ENCODE measurements at places on chromosomes 7 and 10.

- DNase-seq: no peak
These were observed 137.7 kb downstream of the ZMIZ1 start for GRCh38 chr10:79206300-79207095.

DNA sequence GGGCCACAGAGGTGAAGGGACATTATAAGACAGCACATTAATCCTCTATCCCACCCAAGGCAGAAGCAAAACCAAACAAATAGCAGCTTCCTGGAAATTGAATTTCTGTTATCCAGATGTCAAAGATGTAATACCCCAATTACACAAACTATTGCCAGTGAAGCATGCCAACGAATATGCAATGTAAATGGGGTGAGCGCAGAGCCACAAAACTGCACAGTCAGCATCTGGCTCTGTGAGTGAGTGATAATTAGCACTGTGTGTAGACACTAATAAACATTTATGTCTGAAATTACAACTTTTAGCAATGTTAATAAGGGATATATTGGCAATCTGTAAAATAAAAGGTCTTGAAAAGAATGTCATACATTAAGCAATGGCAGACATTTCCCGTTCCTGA is 3.2 kb downstream of the BEND7 start:
- DNase-seq: no peak

DNA sequence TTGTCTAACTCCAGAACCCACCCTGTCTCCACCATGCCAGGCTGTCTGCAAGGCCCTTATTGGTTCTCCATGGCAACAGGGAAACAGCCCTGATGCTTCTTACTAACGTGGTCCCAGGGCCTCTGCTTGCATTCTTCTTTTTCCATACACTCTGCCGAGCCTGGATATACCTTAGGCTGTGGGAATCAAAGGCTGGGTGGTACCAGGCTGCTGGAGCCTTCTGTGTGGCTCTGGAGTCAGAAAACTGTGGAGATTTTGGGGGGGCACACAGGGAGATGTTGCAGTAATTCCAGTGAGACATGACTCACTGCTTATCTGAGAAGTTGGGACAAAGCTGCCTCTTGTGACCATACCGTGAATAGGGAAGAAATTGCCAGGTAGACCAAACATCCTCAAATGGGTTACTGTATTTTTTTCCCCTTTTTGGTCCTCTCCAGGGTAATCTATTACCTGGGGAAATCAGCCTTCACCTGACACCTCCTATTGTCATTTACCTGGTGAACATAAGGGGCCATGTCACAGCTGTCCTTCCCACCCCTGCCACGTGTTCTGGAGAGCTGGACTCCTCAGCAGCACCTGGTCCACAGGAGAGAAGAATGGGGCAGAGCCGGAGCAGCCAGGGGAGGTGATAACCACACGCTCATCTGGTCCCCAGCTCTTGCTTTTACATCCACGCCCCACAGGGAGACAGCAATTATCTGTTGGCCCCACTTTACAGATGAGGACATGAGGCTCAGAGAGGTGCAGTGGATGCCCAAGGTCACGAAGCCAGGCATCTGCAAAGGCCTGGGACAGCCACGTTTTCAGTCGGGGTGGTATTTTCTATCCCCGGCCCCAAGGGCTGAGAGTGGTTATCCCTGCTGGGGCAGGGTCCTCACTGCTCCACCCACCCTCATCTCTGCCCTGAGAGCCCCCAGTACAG is 4.6 kb downstream of the CHST3 start:
- DNase-seq: no peak

DNA sequence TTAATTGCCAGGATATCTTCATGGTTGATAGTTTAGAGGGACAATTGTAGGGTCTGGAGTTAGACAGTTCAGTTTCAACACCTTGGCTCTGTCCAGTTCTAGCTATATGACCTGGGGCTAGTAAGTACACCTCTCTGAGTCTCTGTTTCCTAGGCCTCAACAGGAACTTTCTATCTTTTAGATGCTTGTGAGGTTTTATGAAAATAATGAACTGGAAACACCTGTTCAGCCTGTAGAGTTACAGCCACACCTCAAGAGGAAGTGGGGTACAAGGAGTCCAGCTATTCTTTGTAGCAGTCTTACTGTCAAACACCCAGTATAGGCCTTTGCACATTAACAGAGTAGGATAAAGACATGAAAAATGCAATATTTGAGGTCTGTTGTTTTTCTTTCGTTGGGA is 73.4 kb downstream of the CHRM2 start:
- no peak for DNase-seq

GRCh38 chr10:54434782-54435181 is 366.2 kb downstream of the PCDH15 start:
- DNase-seq: no peak

- DNase-seq: no peak
These were observed 684.2 kb downstream of the LRMDA start for GRCh38 chr10:76115471-76116155.

- no peak for DNase-seq
These were observed 7.3 kb downstream of the TRA2A start for GRCh38 chr7:23524473-23524872.

DNA sequence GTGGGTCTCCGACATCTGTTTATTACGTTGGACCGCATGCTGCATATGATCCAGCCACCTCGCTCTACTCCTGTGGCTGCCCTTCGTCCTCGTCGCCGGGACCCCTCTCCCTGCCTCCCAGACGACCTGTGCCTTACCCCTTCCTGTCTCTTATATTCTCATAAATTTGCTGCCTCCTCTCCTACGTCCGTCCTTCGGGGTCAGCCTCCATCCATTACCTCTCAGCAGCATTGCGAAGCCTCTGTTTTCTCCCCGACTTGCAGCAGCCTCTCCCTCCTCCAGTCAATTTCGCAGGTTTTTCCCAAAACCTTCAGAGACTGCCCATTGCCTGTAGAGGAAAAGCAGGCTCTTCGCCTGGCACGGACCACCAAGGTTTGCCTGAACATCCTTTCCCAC is 39.4 kb upstream of the LEP start:
- DNase-seq: no peak

DNA sequence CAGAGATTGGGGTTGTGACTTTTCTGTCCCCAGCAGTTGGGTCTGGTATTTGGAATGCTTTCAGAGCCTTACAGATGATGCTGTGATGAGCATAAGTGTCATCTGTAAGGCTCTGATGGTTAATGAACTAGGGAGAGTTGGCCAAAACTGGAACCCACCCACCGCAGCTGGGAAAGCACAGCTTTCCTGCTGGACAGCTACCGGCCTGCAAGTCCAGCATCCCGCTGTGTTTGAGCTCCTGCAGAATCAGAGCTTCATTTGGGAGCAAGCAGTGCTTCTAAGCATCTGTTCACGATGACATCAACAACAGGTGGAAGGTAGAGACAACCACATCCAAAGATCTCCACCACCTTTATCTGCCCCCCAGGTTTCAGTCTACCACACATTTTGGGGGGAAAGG is 11.7 kb downstream of the UCN3 start:
- DNase-seq: no peak

DNA sequence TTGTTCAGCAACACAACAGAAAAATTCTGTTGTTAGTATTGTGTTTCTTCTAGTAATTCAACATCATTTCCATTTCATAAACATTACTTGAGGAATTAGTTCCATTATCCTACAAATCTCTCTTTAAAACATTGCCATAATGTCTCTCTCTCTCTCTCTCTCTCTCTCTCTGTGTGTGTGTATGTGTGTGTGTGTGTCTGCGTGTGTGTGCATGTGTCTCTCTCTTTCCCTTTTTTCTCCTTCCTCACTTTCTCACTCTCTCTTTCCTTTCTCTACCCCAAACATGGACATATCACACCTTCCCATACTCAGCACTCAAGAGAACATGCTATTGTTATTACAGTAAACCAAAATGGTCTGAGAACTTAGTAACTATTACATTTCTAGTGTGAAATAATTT is 16.6 kb downstream of the LRRTM3 start:
- DNase-seq: no peak

Data from iPS DF 19.7 (cell line).